A673 (cell line): ENCODE measurements at places on chromosomes 13 and 19. TPM values are rescaled to one million over a fixed set of nuclear protein-coding genes. Genes with fewer than 3 reads are reported as not detected.

Gene RB1
- 52.9 and 57.1 TPM in 2 replicates for total RNA-seq

GRCh38 chr19:50313812-50314536 lies 15.2 kb downstream of the KCNC3 start:
- peak overlapping the region; percentile 38 for H3K4me3 ChIP-seq
- H3K27me3 ChIP-seq: peaks cover 18% of the 10 kb centered on the region
- H3K36me3 ChIP-seq: no peaks in the 10 kb centered on the region
- no peak overlapping the region for H3K27ac ChIP-seq

- peaks cover 18% of the 10 kb centered on the region for H3K4me1 ChIP-seq
- peak overlapping the region; percentile 21 for H3K27ac ChIP-seq
- no peaks in the 10 kb centered on the region for H3K27me3 ChIP-seq
Measured at GRCh38 chr19:45764475-45764874, 4.6 kb downstream of the SIX5 start.

DNA sequence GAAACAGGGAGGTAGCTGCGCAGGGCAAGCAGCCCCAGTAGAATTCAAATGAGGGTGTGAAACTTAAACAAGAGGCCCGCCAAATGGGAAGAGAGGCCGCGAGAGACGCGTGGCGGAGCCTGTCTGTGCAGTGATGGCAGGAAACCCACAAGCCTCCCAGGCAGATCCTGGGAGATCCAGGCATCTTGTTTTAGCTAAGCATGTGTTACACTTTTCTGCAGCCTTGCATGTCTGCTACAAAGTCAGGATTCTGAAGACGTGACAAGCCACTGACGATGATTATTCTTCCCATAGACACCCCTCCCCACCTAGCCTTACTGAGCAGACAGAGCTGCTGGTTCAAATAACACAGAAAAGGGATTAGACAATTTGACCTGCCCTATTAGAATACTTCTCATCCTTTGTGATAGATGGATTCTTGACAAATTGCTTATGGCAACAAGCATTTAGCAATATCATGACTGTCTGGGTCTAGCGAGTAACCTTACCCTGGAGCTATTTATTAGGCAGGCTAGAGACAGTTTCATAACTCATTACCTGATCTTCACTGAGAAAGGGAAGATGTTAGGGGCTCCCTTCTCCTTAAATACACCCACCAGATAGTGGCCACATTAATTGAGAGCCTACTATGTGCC lies 185.2 kb upstream of the IRS2 start:
- peaks cover 4% of the 10 kb centered on the region for H3K4me1 ChIP-seq
- no peaks in the 10 kb centered on the region for H3K36me3 ChIP-seq
- H3K27me3 ChIP-seq: peaks cover 12% of the 10 kb centered on the region
- DNase-seq: no peak
- H3K4me3 ChIP-seq: no peak overlapping the region
- H3K27ac ChIP-seq: no peak overlapping the region

- H3K27ac ChIP-seq: no peak overlapping the region
Measured at GRCh38 chr19:5337708-5338655, 2.6 kb downstream of the PTPRS start.

Gene MCEMP1
- total RNA-seq: 4.0 and 4.1 TPM in 2 replicates

- H3K36me3 ChIP-seq: no peaks in the 10 kb centered on the region
- no peak overlapping the region for H3K27ac ChIP-seq
- DNase-seq: no peak
- no peak overlapping the region for H3K4me3 ChIP-seq
- H3K27me3 ChIP-seq: no peaks in the 10 kb centered on the region
- no peaks in the 10 kb centered on the region for H3K4me1 ChIP-seq
Measured at GRCh38 chr19:28793391-28794168, 419.4 kb downstream of the UQCRFS1 start.

DNA sequence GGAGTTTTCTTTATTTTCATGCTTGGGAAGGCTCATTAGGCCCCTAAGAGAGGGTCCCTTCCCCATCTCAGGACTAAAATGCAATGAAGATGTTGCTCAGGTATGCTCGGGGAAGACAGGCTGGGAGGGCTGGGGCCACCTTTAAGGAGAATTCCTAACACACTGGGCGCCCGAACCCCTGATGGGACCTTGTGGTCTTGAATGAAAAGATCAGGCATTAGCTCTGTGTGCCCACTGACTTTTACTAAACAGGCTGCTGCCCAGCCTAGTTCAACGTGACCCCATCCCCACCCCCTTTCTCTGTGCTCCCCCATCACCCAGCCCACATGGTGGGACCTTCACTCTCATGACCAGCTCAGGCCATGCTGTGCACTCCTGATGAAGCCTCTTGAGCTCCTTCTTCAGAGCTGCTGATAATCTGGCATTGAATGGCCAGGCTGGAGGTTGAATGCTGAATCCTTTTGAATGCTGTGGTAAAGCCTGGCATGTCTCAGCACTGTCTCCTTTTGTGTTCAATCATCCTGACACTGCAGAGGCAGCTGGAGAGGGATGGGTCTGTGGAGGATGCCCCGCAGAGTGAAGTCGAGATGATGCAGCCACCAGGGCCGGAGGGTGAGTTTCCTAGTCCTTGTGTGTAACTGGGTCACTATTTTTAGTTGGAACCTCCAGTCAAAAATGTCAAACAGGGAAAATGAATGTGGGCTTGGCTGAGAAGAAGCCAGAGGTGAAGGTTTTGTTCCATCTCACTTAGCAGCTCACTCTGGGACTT lies 209.1 kb downstream of the UQCRFS1 start:
- no peak for DNase-seq
- no peak overlapping the region for H3K4me3 ChIP-seq
- H3K27ac ChIP-seq: no peak overlapping the region
- no peaks in the 10 kb centered on the region for H3K4me1 ChIP-seq
- H3K36me3 ChIP-seq: no peaks in the 10 kb centered on the region

Gene IGFL1
- total RNA-seq: not detected in 2 replicates
